HuH-7.5 (cell line): ENCODE measurements at places on chromosomes 2 and 18.

- DNase-seq = no peak
These were observed 45.4 kb downstream of the EML6 start for GRCh38 chr2:54768772-54769428.

GRCh38 chr18:3500016-3500415, 50.0 kb downstream of the TGIF1 start:
- peak; percentile 51 for DNase-seq

DNA sequence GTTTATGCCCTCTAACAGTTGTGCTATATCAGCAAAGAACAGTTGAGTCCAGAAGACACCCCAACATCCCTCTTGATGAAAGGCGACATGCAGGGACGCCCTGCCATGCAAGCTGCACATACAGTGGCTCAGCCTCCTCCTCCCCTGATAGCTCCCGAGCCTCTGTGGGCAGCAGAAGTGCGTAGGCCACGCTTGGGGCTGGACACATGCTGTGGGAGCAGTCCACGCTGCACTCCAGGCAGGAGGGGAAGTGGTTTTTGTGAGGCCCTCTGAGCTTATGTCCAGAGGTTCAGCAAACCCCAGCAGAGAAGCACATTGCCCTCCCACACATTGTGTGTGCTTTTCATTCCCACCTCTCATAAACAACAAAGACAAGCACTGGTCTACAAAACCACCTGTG, 162.1 kb downstream of the SEPTIN10 start:
- no peak for DNase-seq

GRCh38 chr18:62811674-62812073, 96.3 kb downstream of the PHLPP1 start:
- DNase-seq = no peak

- DNase-seq = no peak
These were observed 180.4 kb downstream of the ANKRD30B start for GRCh38 chr18:14928396-14928795.

DNA sequence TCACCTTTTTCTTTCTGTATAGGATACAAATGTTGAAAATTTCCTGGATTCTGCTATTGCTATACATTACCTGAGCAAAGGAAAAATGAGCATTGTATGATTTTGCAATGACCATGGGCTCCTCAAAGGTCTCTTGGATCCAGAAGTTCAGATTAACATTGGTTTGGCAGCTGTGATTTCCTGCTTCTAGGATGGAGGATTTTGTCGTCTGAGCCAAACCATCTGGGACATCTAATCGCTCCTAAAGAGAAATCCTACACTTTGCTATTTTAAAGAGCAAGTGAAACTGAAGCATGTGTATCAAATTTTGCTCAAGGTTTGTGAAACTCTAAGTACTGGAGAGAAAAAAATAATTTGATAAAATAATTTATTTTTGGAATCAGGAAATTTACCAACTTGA, 115.1 kb upstream of the ST6GAL2 start:
- no peak for DNase-seq

DNA sequence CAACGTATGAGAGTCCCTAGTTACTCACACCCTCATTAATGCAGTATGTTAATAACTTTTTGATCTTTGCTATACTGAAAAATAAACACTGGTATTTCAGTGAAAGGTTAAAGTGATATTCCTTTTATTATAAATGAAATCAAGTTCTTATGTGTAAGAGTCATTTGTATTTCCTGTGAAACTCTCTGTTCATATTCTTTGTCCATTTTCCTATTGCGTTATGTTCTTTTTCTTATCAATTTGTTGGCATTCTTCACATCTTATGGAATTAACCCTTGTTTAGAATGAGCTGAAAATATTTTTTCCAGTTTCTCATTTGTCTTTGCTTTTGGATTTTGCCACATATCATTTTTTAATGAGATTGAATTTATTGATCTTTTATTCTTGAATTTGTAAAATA, 44.8 kb downstream of the NDUFAF7 start:
- no peak for DNase-seq

DNA sequence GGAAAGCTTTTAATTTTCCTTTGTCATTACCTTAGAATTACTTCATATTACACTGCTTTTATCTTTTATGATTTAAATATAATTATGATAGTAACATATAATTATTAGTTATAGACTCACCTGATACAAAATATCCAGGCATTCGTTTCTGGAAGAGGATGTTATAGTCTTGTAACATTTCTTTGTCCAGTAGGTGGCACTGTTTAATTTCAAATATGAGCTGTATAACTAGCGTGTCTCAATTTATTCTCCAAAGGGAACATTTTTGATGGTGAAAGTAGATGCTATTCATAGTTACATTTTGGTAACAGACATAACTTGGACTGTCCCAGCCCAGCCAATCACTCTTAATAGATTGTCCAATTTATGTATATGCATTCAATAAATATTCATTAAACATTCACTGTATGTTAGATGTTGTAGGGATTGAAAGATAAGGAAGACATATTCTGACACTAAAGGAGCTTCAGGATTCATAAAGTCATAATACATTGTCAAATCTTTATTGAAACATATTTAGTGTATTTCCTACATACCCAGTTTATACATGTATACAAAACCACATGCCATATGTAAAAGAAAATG, 19.2 kb downstream of the DAW1 start:
- no peak for DNase-seq

DNA sequence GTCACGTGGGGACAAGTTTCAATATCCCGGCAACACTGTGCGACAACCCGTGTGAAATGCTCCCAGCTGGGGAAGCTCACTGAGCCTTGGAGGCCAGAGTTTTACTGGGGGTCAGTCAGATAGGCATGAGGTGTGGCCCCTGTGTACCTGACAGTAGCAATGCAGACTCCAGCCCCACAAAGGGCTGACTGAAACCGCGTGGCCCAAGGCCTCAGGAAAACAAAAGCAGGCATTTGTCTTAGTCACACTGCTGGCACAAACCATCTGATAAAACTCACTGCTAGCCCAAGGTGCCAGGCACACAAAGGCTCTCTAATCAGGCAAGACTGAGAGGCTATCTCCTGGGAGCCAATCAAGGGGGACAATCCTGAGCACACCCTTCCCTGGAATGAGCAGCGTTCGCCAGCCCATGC, 786.6 kb upstream of the RAB6C start:
- DNase-seq = no peak

DNA sequence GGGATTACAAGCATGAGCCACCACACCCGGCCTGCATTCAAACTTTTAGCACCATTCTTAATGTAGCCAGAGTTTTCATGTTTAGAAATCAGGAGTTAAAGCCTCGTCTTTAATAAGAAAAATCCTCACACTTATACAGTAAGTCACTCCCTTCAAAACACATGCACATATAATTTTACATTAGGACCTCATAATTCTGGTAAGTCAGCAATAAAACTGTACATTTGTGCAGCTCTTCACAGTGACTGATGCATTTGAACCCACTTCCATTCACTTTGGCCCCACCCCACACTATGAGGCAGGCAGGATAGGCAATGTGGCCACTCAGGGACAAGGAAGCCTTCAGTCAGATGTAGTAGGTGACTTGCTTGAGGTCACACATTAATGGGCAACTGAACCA, 141.7 kb upstream of the SIX3 start:
- no peak for DNase-seq

GRCh38 chr2:215933151-215933550, 80.2 kb downstream of the MREG start:
- no peak for DNase-seq

DNA sequence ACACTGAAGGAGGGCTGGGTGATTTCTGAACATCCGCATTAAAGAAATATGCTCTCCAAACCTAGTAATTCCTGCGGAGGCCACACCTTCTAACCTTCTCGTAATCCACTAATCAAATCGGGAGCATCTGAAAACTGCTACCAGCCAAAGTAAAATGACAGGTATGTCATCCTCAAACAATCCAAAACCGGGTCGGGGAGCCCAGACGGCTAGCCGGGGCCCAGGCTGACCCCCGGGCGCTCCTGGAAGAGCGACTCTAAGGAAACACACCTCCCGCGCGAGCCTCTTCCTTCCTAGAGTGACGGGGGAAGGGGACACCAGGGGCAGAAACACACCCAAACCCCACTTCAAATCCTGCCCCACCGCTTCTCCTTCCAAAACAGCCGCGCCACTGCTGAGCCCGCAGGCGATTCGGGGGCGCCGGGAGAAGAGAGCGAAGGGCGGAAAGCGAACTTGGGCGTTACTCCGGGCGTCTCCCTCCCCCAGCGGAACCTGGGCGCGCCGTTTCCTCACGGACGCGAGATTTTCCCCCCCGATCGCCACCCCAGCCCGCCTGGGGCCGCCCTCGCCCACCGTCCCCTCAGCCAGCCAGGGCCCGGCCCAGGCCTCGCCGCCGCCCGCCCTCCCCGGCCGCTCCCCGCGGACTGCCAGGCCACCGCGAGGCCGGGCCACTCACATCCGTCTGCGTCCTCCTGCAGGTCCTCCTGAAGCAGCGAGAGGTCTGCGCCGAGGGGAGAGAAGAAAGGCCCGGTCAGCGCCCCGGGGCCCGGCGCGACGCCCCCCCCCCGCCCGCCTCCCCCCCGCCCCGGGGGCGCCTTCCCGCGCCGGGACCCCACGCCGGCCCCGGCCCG, 584 bp downstream of the PPP4R1 start:
- peak; percentile 56 for DNase-seq

DNA sequence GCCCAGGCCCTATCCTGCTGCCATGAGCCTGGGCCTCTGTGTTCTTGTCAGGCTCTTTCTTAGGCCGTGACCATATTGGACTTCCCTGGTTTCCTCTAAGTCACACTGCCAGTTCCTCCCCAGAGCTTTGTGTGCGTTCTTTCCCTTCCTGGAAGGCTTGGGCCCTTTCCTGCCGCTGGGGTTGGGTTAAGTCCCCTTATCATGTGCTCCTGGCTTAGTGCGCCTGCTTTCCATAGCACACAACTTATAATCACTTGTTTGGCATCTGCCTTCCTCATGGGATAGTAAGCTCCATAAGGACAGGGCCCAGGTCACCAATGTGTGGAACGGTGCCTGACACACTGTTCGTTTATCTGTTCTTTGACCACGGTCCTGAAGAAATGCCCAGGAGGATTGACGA, 31.3 kb downstream of the NIFK start:
- no peak for DNase-seq

GRCh38 chr18:25739376-25739775, 351.0 kb downstream of the SS18 start:
- no peak for DNase-seq

DNA sequence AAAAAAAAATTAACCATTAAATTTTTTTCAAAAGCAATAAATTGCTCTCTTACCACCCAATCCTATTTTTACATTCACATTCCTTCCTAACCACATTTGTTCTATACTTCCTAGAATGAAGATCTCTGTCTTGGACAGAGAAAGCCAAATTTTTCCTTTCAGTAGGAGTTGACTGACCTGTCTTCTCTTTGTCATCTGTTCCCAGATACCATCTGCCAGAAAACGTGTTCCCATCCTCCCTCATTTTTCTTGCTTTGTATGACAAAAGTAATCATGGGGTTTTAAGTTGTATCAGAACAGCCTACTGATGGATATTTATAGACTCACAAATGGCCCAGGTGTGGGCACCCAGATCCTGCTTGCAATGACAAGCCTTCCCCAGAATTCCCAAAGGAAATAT, 182.1 kb downstream of the CYP26B1 start:
- no peak for DNase-seq

GRCh38 chr2:217790681-217791392, 212.0 kb downstream of the TNS1 start:
- DNase-seq = no peak

DNA sequence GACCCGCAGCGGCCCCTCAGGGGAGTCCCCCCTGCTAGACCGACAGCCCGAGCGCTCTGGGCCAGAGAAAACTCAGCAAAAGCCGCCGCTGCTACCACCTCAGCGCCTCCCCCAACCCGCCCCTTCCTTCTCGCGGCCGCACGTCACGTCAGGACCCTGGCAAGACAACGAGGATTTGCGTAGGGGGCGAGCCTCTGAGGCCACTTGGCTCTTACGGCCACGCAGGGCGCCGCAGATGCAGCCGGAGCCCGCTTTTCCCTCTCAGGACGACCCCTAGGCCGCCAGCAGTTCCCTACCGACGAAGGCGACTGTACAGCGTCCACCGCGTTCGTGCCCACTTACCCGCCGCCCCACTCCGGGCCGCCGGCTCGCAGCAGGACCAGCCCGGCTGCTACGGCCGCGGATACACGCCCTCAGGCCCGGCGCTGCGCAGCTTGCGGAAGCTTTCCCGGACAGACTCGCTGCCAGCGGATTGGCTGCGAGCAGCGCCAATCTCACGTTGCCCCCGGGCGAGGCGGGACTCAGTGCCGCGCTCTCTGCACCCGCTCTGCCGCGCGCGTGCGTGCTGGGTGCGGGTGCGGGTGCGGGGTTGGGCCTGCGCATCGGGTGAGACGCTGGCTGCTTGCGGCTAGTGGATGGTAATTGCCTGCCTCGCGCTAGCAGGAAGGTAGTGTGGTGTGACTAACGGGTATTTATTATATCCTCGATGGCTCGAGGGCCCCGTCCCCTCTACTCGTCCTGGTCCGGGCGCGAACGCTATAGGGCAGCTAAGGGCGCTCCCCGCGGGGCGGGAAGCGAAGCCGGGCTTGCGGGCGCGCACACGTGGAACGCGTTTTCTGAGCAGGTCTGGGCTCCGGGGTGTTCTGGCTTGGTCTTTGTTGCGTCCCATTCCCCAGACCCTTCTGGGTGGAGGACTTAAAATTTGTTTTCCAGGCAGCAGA, at the start of the genes ORMDL1 and PMS1:
Gene ORMDL1 (minus strand): TSS at position 413 of the 941 bp plus-strand sequence. CDS start 1,744 bp downstream, outside the sequence.
Gene PMS1 (plus strand): TSS at position 524 of the 941 bp plus-strand sequence. CDS start 7,360 bp downstream, outside the sequence.
- peak; percentile 84 for DNase-seq

GRCh38 chr18:35949090-35949489, 23.4 kb upstream of the RMP24 start:
- DNase-seq = no peak

- DNase-seq = no peak
These were observed 857.7 kb downstream of the GALR1 start for GRCh38 chr18:78107363-78107762.

- no peak for DNase-seq
These were observed 16.2 kb upstream of the PDE11A start for GRCh38 chr2:178088774-178089270.

DNA sequence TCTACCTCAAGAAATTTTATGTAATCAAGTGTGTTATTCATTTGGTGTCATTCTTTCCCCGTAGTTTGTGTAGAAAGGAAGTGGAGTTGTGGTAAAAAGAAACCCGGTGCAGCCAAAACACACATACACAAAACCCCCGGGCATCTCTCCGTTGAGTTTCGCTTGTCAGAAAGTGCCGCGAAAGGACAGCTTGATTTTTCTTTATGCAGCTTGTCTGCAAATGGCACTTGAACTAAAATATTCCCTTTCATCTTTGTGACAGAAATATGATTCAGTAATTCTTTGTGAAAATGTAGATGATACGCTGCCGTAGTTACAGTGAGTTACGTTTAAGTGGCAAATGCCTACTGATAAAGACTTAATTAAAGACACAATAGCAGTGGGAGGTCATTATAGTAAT, 268.8 kb upstream of the SPRED2 start:
- DNase-seq = no peak

GRCh38 chr2:218540015-218540414, 28.1 kb downstream of the USP37 start:
- DNase-seq = no peak

GRCh38 chr2:90221300-90221651, 1529.8 kb downstream of the RPIA start:
- DNase-seq = no peak

GRCh38 chr18:36335476-36336279, 38.2 kb downstream of the FHOD3 start:
- no peak for DNase-seq
